ENCODE measurements at places on chromosomes 13 and 19.

DNA sequence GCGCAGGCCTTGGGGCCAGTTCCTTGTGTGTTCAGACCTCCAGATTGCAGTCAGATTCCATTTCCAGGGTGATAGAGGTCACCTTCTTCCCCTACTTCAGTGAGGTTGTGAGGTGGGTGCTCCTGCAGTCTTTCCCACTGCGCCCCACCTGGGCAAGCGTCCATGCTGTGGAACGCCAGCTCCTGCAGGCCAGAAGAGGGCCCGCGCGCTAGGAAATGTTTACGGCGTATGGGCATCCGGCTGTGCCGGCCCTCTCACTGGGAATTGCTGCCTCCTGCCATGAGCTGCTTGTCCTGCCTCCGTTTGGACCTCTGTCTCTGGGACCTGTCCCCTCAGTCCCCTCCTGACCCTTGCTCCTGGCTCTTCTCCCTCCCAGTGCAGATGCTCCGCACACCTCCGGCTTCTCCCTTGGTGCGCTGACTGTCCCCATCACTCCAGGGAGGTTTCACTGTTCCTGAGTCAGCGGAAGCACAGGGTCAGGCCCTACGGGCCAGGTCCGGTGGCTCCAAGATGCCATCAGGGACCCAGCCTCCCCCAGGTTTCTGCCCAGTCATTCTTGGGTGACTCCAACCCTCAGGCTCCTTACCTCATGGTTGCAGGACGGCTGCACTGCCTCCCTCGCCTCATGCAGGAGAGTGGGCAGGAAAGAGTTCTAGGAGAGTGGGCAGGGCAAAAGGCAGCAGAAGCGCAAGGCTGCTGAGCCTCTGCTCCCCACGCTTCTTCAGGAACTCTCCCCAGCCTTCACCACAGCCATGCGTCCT, 56.6 kb downstream of the SMARCA4 start:
- DNase-seq = no peak

GRCh38 chr19:9793071-9793591, 24.6 kb upstream of the ZNF846 start:
- peak; percentile 74 for DNase-seq

GRCh38 chr19:5156231-5156986, 184.2 kb downstream of the PTPRS start:
- DNase-seq = no peak

GRCh38 chr13:49220856-49221589, 885 bp downstream of the MLNR start:
- no peak for DNase-seq

GRCh38 chr19:13588957-13589833, 82.9 kb upstream of the CACNA1A start:
- DNase-seq = peak; percentile 91

GRCh38 chr13:95470574-95471366, 81.8 kb upstream of the CLDN10 start:
- no peak for DNase-seq

- DNase-seq = no peak
Measured at GRCh38 chr13:40333226-40333625, 333.2 kb downstream of the FOXO1 start.

DNA sequence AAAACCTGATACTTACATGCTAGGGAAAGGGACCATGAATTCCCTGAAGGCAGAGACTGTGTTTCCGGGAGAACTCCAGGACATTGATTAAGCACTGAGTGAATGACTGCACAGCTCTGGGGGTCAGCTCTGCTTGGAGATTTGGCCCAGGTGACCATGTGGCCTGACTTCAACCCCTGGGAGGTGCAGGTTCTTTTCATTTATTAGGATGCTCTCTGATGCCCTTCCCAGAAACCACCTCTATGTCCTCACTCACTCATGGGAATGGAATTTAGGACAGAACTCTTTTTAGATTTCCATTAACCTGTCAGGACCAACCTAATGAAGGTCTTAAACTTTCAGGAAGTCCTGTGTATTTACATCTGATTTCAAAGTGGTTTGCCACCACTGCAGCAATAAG, 393.3 kb upstream of the ARGLU1 start:
- DNase-seq = no peak

- DNase-seq = no peak
Measured at GRCh38 chr19:5245631-5246553, 94.7 kb downstream of the PTPRS start.

DNA sequence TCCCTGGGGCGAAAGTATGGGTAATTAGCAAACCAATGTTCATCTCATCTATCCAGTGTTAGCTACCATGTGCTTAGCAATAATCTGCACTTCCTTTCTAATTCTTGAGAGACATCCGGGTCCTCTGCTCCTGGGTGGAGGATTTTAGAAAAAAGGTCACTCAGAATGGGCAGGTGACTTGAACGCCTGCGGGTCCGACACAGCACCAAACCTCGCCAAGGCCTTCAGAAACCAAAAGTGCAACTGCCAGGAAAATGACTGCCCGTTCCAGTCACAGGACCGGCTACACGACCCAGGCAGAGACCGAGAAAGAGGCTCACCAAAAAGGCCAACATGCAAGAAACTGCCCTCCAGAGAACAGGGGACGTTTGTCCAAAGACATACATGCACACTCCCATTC, 39.9 kb downstream of the ZNF146 start:
- no peak for DNase-seq

GRCh38 chr13:110506859-110507566, 54.5 kb downstream of the RAB20 start:
- DNase-seq = no peak

- DNase-seq = no peak
Measured at GRCh38 chr19:54369082-54369687, 4.5 kb upstream of the LAIR1 start.

- DNase-seq = no peak
Measured at GRCh38 chr13:29480893-29481525, 114.5 kb downstream of the SLC7A1 start.

- DNase-seq = peak; percentile 56
Measured at GRCh38 chr19:44747739-44748425, 626 bp upstream of the BCL3 start.

GRCh38 chr13:92829930-92830329, 396.7 kb upstream of the GPC6 start:
- no peak for DNase-seq

DNA sequence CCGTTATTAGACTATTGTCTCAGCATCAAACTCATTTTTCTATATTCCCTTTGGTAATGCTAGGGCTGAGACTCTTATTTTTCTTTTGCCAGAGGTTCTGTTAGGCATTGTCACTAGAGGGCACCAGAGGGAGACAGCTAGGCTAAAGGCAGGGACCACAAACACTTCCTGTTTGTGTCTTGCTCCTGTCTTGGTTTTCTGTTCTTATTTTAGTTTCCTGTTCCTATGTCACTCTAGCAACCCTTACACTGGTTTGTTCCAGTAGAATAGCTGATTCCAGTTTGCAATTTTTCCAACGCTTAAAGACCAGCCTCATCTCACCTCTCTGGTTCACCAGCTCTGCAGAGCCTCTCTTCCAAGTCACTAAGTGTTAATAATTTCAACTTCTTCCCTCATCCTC, 772.0 kb downstream of the DIAPH3 start:
- DNase-seq = peak; percentile 48

DNA sequence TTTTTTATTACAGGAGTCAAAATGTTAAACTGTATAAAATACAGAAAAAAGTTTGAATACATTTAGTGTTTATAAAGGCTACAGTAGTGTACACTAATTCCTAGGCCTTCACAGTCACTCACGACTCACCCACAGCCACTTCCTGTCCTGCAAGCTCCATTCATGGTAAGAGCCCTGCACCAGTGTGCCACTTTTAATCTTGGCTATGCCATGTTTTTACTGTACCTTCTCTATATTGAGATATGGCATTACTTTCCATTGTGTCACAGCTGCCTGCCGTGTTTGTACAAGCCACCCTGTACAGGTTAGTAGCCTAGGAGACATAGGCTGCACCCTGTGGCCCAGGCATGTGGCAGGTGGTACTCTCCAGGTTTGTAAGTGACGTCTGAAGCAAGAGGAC, 32.1 kb downstream of the C1QTNF9 start:
- DNase-seq = no peak

GRCh38 chr13:30847650-30848307, 58.3 kb upstream of the MEDAG start:
- peak; percentile 34 for DNase-seq

DNA sequence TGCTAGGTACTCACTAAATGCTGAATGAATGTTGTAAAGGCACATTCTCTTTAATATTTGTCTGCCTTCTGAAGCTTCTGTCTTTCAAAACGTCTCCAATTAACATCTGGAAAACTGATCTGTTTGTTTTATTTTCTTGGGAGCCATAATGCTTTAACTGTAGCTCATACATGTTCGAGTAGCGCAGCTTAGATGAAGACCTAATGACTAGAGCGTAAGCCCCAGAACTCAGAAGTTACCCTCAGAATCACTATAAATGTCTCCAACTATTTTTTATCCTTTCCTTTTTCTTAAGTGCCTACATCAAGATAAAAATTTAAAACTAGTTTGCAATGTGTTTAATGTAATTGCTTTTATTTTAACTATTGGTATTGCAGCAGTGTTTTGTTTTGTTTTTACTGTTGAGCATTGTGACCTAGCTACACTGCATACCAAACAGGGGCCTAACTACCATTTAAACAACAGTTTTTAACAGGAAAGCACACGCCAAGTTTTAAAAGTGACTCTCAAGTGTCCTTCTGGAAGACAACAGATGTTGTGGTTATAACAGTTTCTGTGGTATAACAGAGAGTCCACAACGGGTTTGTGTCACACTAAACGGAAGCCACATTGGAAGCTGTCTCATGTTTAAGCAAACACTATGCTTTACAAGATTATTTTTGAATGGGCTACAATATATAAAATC, 42.0 kb downstream of the MRPL57 start:
- no peak for DNase-seq

DNA sequence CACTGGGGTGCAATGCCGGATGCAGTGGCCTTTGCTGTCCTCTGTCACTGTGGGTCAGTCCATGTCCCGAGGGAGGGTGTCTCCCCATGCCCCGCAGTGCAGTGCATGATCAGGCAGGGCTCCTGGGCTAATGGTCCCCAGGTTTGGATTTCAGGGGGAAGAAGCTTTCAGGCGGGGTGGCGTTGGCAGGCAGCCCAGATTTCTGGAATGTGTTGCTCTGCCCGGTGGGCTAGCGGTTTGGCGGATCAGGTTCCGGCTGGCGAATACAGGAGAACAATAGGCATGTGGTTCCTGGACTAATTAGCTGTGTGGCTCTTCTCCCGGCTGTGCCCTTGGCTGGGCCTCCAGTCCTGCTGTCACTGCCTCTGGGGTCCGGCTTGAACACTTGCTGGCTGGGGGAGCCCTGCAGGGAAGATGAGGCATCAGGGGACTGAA, 141.3 kb downstream of the FGF9 start:
- DNase-seq = no peak

DNA sequence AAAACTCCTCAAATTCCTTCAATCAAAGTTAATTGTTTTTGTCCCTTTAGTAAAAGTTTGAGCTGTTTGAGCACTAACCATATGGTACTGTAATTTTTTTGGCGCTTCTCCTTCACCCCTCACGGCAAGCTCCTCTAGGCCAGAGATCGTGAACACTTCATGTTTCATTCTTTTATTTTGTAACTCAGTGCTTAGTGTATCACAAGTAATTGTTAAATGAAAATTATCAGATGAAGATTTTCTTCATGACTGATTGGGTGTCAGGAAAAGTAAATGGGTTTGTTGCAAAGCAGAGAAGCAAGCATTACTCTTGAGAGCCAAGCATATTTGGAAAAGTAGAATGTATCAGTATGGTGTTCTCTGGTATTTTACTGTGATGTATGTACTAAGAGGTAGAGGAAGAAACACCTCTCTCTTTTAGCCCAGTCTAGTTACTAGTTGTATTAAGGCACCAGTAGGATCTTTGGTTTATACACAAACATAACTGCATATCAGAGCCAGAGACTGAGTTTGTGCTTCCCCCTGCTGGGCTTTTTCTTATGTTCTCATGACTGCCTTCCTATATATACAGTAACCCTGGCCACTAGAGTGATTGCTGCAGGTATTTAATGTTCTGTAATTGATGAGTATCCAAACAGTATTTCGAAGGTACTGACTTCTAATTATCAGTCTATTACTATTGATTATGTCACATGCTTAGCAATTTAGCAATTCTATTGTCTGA, 202.3 kb upstream of the KLHL1 start:
- DNase-seq = no peak

DNA sequence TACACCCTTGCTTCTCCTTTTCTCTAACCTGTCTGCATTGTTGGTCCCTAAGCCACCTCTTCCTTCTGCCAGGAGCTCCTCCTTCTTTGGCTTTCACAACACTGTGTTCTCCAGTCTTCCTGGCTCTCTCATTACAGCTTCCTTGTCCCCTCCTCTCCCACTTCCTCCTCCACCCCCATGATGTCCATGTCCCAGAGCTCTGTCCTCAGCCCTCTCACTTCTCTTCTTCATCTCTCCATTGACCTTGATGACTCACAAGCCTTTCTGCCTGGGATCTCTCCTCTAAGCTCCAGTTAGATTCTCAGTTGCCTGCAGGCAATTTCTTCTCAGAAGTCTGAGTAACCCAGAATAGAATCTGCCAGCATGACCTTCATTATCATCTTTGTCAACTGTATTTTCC, 100.3 kb upstream of the WASF3 start:
- no peak for DNase-seq

GRCh38 chr19:29563486-29564101, 37.8 kb downstream of the VSTM2B start:
- no peak for DNase-seq

- DNase-seq = peak; percentile 79
Measured at GRCh38 chr19:18173572-18174288, at the start of gene IFI30. Gene IFI30 (plus strand): TSS chr19:18173813. CDS start chr19:18173842, 29 bp downstream.

GRCh38 chr19:46073268-46073922, 32.6 kb upstream of the IGFL4 start:
- no peak for DNase-seq

GRCh38 chr13:95226932-95227695, 74.1 kb downstream of the ABCC4 start:
- no peak for DNase-seq

GRCh38 chr19:34734537-34735103, 577 bp downstream of the ZNF181 start:
- DNase-seq = no peak

GRCh38 chr13:29640665-29641064, 45.2 kb upstream of the SLC7A1 start:
- DNase-seq = no peak

- DNase-seq = no peak
Measured at GRCh38 chr13:47076500-47076899, 179.6 kb upstream of the HTR2A start.

GRCh38 chr13:102548811-102549210, 48.0 kb upstream of the TPP2 start:
- DNase-seq = no peak

- peak; percentile 47 for DNase-seq
Measured at GRCh38 chr13:101626925-101627555, 174.6 kb downstream of the ITGBL1 start.

- DNase-seq = no peak
Measured at GRCh38 chr13:37349916-37350315, 244.5 kb upstream of the CSNK1A1L start.

DNA sequence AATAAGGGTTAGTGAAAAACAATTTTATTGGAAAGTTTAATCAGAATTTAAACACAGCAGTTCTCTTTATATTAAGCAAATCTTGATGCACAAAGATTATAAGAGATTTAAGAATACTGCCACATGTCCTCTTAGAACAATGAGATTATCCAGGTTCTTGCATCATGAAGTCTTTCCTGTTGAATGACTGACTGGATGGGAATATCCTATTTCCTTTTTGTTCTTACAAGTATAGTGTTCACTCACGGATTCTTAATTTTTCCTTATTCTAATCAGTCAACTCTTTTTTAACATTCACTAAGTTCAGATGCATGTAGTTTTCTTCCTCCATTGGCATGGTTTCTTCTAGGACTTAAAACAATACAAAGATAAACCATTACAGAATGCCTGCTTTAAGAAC, 10.1 kb downstream of the URI1 start:
- DNase-seq = no peak
